ENCODE measurements at places on chromosomes 2 and 18.

GRCh38 chr2:53911434-53912189, 51.8 kb upstream of the GPR75 start:
- no peak for DNase-seq

- DNase-seq, result no peak
These were observed 1.1 kb upstream of the B3GNT2 start for GRCh38 chr2:62194558-62195420.

DNA sequence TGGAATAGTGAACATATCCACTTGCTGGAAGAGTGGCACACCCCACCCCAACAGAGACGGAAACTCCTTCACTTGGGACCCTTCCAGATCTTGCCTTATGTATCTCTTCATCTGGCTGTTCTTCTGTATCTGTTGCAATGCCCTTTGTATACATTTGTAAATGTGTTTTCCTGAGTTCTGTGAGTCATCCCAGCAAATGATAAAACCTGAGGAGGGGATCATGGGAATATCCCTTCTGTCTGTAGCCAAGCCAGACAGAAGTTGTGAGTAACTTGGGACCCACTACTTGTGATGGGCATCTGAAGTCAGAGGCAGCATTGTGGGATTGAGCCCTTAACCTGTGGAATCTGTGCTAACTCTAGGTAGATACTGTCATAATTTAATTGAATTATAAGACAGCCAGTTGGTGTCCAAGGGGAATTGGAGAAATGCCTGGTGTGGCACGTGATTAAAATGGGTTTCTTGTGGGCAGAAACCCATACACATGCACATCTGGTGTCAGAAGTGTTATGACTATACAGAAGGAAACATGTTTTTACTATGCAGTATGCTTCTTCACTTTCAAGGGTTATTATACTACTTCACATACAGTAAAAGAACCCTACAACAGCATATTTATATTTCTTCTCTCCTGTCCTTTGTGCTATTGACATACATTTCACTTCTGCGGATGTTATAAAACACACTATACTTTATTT, 32.3 kb upstream of the TMEM247 start:
- DNase-seq, result no peak

DNA sequence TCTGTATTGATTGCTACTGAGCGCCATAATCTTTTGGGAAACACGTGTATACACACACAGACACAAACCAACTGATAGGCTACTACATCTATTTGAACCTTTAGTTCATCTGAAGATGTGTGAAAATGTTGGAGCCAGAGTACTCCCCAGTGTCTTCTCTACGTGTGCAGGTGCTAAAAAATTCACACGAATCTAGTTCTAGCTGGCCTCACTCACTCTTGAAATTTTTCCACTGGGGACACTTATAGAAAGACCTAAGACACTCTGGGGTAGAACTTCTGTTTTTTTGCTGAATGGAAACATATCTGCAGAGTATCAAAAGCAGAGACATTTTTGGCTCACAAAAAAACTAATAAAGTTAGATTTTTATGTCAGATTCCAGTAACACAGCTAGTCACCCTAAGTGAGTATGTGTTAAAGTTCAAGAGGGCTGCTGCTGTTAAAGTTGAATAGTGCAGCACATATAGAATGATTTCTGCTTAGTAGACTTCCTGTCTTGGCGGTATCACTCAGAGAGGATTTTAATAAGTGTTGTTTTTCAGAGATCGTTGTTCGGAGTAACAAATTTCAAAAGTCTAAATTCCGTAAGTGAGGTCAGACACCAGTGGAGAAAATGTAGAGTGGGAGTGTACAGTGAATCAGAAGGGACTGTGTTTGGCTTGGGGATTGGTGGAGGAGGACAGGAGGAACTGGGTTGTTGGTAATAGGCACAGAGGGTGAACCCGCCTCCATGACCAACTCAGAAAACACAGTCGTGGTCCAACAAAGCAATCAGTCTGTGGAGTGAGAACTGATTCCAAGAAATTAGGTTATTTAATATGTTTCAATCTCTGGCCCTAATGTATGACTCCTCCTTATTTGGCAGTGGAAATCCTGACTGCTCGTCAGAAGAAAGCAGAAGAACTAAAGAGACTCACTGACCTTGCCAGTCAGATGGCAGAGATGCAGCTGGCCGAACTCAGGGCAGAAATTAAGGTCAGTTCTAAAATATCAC, 43.1 kb downstream of the KCTD18 start:
- no peak for DNase-seq
